Stimulated activated CD8-positive, alpha-beta memory T cell treated with anti-CD3 and anti-CD28 coated beads, Interleukin-4, amount 100 ng/mL, for 4 hours (primary cell): ENCODE measurements at places on chromosomes 11 and 22.

DNA sequence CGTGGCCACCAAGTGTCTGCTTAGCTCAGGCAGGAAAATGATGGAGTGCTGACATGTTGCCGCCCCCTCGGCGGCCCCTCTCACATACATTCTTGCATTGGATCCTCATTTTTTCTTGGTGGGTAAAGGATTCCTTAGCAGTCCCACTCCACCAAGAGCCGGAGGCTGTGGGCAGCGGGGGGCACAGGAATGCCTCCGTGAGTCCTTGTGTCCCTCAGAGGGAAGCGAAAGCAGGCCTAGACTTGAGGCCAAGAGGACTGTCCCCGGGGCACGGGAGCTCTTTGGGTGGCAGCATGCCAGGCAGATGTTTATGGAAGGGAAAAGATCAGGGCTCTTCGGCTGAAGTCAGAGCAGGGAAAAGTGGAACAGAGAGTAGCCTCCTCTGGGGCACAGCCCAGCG, 21.6 kb downstream of the LRFN4 start:
- no peak for DNase-seq

GRCh38 chr11:61730240-61730994, 22.0 kb upstream of the MYRF start:
- no peak for DNase-seq

DNA sequence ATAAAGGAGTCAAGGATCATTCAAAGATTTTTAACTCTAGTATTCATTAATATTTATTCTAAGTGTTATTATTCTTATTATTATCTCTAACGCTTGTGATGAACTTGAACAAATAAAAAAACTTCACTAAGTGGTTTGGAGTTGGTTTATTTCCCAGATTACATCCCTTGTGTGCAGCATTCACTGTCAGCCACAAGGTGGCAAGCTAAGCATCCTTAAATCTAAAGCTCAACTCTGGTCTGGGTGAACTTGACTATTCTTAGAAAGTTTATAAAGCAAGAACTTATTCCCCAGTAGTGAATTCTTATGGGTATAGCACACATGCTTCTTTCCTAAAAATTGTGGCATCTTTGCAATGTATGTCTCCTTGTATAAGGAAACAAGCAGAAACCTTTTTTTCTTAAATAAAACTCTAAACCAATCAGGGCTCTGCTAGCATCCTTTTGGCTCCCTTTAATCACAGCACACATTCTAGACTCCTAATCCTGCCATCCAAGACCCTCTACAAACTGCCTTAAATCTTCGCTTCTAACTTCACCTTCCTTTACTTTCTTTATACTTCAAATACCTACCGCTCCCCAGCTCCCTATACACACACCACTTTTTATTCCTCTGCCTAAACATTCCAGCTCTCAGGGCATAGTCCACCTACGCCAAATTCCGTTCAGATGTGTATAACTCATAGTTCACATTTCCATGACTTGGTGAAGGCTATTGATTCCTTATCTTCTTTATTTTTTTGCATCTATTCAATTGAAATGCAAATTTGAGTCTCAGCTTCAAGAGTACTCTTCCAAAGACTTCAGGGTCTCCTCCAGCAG, 1068.8 kb downstream of the DLG2 start:
- no peak for DNase-seq

DNA sequence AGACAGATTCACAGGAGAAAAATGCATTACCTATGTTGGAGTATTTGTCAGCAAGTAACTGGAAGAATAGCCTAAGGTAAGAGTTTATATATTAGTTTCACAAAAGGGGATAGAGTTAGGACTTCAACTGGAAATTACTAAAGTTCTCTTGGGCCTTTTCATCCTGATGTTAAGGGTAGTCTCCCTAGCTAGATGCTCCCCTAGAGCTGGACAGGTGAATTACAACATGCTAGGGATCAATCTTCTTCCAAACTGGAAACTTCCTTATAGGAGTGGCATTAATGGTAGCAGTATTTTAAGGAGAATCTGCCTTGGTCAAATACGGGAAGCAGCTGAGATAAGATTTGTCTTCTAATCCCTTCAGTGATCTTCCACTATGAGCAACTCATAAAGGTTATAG, 632.8 kb upstream of the RAG2 start:
- DNase-seq: no peak

DNA sequence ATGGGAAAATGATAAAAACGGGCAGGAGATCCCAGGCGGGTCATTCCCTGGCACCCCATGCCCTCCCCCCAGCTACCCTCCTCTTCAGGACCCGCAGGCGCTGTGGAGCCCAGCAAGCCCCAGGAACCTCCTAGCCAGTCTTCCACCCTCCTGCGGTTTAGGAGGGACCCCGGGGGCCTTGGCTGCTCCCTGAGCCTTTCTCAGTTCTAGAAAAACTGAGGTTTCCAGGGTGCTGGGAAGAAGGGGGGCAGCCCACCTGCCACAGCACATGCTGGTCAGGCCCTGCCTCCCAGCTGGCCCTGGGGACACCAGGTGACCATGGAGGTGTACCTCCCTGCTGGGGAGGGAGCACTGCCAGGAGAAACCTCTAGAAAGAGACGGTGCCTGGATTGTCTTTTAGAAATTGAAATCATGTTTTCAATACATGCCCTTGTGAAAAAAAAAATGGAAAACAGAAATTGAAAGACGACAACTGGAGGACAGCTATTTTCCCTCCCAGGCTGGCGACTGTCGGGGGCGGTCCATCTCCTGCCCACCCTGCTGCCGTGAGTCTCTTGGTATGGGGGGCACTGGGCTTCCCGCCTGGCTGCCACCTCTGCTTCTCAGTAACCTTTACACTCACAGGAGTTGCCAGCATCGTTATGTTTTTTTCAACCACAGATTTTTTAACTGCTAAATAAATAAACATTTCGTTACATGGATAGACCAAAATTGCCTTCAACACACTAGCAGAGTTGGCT, 398.5 kb downstream of the TBC1D22A start:
- no peak for DNase-seq

DNA sequence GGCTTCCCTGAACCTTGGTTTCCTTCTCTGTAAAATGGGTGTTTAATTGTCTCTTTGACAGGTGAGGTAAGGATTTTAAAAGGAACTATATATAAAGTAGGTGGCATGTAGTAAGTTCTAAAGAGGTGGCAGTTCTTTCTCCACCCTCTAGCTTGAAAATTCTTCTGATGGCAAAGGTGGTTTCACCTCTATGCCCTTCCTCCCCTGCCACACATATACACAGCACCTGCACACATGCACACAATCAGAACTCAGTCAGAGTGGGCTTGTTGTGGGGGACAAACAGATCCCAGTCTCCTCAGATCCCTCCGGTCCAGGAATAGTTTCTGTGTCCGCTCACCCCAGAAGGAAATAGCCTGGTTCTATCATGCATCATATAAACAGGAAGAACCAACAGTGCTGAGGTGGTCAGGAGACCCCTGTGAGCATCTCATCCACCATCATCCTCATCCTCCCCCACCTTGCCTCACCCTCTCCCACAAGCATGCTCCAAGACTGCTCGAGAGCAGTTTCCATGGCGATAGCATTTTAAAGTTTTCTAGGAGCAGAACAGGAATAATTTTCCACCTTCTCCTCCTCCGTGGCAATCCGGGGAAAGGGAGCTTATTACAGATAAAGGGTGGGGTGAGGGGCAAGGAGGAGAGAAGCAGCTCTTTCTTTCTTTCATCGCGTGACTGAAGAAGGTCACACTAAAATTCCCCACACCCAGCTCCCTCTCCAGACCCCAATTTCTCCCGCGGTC, 123.6 kb downstream of the CHST1 start:
- no peak for DNase-seq

DNA sequence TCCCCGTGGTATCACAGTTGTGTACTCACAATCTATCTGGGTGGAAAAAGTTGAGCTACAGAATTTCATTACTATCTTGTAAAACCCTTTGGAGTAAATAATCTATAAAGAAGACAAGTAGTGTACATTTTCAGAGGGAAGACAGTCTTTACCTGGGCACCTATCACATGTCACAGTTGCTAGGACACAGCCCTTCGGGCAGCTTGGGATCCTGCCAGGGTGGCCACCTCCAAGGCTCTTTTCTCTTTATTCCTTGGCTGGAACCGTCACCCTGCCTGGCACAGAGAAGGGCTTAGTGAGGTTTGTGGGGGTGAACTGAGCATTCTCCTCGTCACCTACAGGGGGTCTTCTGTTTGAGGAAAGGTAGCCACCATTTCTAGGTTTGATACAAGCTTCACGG, 23.6 kb downstream of the LRRC74B start:
- no peak for DNase-seq

DNA sequence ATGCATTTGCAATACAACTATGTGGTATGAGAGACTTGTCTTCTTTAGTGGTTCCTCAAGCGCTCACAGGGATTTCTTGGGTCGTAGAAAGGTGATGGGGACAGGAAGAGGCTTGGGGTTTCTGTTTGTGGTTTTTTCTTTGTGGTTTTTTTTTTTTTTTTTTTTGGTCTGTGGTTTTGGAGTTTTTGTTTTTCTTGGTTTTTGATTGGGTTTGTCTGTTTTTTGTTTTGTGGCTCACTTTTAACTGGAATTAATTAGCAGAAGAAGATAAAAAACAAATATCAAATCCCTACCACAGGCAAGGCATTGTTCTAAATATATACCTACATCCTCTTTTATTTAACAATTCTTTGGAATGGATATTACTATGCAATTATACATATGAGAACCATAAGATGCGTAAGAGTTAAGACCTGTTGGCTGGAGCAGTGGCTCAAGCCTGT, 5.5 kb downstream of the TTC28 start:
- DNase-seq: no peak

GRCh38 chr22:24384131-24384530, 43.3 kb upstream of the ADORA2A start:
- DNase-seq: no peak

DNA sequence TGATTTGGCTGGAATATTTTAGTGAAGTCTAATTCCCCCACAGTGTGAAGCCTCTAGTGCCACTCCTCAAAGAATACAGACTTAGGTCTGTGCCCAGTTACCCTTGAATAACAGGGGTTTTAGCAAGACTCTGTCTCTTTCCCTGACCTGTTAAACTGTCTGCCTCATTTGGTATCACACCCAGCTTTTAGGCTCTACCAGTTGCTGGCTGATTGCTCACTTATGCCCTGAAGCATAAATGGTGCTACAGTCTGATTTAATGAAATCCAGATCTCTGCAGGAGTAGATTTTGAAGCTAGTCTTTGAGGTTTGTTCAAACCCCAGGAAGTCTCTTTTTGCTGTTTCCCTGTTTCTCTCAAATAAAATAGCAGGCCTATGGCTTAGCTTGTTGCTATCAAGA, 45.2 kb upstream of the LIPT2 start:
- no peak for DNase-seq

GRCh38 chr11:112626731-112627130, 334.5 kb upstream of the NCAM1 start:
- DNase-seq: no peak

DNA sequence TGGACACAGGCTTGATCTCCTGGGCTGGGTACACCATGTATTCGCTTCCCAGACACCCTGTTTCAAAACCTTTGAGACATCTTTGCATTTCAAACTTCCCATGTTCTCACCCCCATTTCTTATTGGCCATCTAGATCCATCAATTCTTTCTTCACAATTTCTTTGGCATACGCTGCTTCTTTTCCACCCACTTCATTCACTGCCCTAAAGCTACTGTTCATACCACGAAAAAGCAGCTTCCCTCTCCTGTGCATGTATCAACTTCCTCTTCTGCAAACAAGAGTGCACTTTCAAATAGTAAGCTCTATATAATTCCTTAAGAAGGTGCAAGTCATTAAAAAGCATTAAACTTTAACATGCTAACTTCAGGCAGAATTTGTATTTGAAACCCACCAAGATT, 21.4 kb downstream of the UVRAG start:
- DNase-seq: no peak

- DNase-seq: no peak
Measured at GRCh38 chr11:34640050-34640923, 19.4 kb downstream of the EHF start.

DNA sequence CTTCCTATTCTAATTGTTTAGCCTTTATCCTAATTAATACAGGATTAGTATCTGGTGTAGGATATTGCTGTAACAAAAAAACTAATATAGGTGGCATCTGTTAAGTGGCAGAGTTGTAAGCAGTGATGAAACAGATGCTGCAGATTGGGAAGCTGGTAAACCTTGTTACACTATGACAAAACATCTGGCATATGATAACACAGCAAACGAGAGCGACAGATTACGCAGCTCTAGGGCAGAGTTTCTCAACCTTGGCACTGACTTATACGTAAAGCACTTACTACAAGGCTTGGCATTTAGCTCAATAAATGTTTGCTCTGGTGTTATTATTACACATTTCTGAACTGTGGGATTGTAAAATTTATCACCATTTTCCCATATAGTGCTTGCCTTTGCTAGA, 137.0 kb downstream of the ATG16L2 start:
- DNase-seq: no peak

GRCh38 chr22:39820256-39820655, 73.3 kb downstream of the ENTHD1 start:
- no peak for DNase-seq
